HT-29 (cell line): ENCODE measurements at places on chromosomes 6 and 20. TPM values are rescaled to one million over a fixed set of nuclear protein-coding genes. Genes with fewer than 3 reads are reported as not detected.

DNA sequence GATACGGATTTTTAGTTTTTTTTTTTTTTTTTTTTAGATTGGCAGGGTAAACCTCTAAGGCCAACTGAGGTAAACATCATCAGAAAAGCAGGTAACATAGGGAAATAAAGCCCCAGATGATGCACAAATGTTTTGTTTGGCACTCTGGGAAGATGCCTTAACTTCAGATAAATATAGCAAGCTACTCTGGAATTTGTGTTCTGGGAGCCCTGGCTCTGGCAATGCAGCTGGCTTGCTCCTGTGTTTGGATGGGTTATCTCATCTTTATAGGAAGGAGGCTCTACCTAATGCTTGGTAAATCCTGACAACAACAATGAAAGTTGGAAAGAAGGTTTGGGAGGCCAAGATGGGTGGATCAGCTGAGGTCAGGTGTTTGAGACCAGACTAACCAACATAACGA is 77.4 kb downstream of the GFOD1 start:
- DNase-seq = no peak

- DNase-seq = no peak
These were observed 132.2 kb upstream of the INSM1 start for GRCh38 chr20:20235681-20236080.

DNA sequence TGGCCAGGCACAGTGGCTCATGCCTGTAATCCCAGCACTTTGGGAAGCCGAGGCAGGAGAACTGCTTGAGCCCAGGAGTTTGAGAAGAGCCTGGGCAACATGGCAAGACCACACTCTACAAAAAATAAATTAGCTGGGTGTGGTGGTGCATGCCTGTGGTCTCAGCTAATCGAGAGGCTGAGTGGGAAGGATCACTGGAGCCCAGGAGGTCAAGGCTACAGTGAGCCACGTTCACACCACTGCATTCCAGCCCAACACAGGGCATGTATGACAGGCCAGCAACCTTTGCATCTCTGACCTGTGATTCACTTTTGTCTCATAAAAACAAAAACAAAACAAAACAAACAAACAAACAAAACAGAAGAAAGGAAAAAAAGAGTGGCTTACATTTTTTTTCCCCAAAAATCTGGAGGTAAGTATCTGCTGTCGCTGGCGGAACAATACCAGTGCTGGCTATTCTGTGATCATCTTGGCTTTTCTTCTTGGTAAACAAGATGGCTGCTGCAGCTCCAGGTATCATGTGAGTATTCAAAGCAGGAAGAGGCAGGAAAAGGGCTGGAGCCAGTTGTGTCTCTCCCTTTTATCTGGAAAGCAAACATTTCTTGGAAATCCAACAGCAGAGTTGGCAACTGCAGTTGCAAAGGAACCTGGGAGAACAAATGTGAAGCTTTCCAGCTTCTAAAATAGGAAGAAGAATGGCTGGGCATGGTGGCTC is 40.4 kb upstream of the ZMYND8 start:
- DNase-seq = no peak

- no peak for DNase-seq
These were observed 100.9 kb downstream of the RNASET2 start for GRCh38 chr6:166855416-166855815.

DNA sequence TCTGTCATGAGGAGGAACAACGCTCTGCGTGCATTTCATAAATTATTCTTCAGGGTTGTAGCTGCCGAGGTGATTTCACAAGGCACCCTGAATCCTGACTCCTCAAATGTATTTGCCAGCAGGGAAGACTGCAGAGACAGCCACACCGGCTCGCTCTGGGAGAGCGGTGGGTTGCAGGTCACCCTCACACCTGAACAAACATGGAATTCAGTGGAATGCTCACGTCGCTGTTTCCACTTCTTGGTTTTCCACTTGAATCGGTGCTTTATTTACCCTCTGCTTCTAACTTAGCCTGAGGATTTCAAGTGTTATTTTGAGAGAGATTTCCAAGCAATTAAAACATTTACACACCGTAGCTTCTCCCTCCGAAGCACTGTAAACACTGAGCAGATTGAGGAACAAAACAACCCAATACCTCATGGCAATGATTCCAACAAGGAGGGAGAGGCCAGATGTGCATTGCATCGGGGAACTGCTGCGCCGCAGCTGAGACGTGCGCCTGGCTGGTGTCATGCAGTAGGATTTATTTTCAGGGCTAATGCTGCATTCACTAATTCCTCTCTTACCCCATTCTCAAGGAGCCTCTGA is 59.5 kb upstream of the GGTLC1 start:
- DNase-seq = no peak

- DNase-seq = no peak
These were observed 678.6 kb upstream of the ID4 start for GRCh38 chr6:19158586-19158985.

The NRSN1 gene
- total RNA-seq = not detected in 2 replicates

The LINC00237 gene
- total RNA-seq = not detected in 2 replicates
